ENCODE measurements at places on chromosomes 7 and 10. TPM values are rescaled to one million over a fixed set of nuclear protein-coding genes. Genes with fewer than 3 reads are reported as not detected.

- no peak for DNase-seq
These were observed 120.6 kb upstream of the TCERG1L start for GRCh38 chr10:131431978-131432690.

DNA sequence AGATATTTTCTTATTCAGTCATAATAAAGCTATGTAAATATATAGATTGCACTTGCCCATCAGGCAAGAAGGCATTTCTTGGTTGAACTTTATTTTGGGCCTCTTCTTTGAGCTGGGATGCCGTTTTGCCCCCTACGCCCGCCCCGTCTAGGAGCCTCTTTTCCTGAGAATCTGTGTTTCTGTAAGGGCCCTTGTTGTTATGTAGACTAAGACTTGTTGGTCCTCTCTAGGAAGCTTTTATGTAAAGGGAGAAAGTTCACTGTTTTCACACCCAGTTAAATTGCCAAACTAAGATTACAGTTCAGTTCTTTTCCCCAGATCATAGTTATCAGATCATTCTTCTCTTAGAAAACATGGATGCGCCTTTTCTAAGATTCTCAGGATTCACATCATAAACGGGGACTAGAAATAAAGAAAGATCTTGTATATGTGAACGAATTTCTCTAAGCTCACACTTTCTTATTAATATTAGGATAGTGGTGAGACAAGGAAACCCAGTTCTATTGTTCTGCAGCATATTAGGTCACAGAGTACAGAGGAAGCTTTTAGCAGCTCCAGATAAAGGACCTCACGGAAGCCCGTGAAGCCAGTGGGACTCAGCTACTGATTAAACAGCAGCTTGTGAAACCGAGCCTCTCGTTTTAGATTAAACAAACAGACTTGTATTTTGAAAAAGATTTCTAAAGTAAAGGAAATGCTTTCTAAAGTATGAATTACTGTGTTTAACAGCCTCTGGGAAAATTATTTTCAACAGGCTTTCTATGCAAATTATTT lies 3.8 kb downstream of the LMTK2 start:
- DNase-seq: no peak

DNA sequence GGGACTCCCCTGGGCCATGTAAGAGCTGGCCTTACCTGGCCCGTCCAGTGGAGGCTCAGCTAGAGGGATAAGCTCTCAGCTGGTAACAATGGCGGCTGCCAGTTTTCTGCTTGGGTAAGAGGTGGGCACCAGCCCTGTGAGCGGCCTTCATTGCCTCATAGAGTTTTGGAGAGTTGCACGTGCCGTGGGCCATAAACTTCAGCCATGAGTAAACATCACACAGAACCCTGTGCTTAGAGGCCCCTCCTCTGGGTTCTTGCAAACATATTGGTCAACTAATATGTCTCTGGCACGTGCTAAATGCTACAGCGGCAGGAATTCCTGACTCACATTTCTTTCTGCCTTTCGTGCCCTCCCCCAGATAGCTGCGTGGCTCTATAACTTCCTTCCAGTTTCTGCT lies 103.9 kb upstream of the LEP start:
- DNase-seq: no peak

GRCh38 chr10:28722065-28722803 lies 44.9 kb downstream of the BAMBI start:
- peak; percentile 76 for DNase-seq

DNA sequence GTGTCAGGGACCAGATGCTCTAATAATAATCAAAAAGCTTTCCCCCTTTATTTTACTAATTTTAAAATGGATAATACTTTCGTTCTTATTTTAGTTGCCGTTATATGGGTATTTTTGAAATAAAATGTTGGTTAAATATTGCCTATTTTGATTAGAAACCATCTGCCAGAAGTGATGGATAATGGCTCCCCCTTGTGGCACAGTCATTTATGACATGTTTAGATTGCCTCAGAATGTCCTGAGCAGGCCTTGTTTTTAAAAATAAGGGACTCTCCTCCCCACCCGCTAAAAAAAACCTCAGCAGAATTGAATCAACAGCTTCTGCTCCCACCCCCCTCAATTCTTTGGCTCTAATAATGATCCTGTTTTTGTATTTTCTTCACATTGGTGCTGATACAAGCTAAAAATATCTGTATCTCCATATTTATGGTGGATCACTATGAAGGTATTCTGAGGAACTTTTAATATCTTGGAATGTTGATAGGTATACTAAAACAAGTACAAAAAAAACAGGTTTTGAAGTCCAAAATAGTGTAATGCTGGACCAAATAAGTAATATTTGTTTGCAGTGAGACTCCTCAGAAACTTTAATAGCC lies 38.8 kb downstream of the TMEM60 start:
- peak; percentile 38 for DNase-seq

DNA sequence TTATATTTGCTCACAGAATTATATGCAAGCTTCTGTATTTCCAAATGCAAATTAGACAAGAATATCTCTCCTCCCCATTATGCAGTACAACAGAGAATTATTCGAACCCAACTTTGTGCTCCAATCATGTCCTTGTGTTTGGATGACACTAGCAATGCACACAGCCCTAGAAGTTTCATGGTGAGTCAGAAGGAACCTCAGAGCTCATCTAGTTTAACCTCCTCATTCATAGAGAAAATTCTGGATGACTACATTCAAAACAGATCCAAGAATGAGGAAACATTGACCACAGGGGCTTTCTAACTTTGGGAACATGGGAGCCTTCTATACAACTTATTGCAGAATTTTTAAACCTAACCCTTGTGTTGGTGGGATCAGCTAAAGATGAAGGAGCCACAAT lies 12.8 kb upstream of the ARID5B start:
- DNase-seq: no peak

- DNase-seq: no peak
These were observed 18.4 kb downstream of the ARL4A start for GRCh38 chr7:12705878-12706277.

GRCh38 chr10:46284286-46285229 lies 2.2 kb upstream of the ANTXRL start:
- peak; percentile 84 for DNase-seq

DNA sequence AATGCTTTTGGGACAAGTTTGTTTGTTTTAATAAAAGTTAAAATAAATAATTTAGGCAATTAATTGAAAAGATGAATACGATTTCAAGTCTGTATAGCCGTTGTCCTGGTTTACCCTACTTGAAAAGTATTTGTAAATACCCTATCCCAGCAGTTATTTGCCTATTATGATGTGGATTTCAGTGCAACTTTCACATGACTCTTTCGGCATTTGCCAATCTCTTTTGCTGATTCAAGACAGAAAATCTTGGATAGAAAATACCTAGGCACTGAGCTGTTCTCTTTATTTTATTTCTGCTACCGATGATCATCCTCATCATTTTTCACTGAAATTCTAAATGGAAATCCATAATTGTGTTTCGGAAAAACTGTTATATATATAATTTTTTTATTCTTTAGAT lies 125.9 kb upstream of the FZD8 start:
- no peak for DNase-seq

DNA sequence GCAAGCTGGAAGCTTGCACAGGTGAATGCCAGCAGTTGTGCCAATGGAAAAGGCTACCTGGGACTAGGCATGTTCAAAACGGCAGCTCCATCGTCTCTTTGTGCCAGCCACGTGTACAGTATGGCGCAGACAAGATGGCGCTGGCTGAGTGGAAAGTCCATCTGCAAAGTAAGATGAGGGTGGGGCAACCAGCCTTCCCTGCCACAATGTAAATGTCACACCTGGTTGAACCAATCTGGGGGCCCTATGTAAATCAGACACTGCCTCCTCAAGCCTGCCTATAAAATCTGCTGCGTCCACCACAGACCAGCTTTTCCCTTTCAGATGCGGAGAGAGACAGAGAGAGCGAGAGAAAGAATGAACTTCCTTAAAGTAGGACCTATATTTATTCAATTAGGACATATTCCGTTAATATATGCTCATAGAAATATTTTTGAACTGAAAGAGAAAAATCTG lies 18.5 kb upstream of the C7orf33 start:
- no peak for DNase-seq

GRCh38 chr7:150665089-150665748 lies 20.3 kb upstream of the GIMAP2 start:
- DNase-seq: no peak

GRCh38 chr7:78130446-78131215 lies 332.1 kb downstream of the PHTF2 start:
- DNase-seq: no peak

DNA sequence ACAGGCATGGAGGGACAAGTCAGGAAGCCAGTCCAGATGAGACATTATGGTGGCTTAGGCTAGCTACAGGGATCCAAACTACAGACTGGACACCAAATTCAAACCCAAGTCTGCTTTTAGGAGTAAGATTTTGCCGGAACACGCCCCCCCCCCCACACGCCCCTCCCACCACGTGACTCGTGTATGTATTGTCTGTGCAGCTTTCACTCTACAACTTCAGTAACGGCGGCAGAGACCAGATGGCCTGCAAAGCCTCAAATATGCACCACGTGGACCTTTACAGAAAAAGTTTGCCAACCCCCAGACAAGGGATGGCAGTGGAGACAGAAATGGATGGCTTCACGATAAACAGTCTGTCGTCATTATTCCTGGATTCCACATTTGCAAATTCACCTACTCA lies 14.5 kb downstream of the HIPK2 start:
- DNase-seq: no peak

DNA sequence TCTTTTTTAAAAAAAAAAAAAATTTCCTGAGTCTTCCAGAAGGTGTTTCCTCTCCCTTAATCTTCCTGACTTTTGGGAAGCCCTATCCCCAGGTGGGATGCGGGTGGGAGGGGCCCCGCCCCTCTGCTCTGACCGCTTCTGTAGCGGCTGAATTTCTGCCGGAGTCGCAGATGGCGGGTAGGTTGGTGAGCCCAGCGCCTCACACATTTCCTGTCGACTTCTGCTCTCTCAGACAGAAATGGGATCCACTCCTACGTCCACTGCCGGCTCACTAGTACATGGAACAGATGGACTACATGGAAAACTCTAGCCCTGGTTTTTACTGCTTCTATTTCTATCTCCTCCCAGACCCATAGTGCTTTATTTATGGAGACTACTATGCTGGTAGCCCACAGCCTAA lies 90.9 kb downstream of the NEUROD6 start:
- peak; percentile 59 for DNase-seq

DNA sequence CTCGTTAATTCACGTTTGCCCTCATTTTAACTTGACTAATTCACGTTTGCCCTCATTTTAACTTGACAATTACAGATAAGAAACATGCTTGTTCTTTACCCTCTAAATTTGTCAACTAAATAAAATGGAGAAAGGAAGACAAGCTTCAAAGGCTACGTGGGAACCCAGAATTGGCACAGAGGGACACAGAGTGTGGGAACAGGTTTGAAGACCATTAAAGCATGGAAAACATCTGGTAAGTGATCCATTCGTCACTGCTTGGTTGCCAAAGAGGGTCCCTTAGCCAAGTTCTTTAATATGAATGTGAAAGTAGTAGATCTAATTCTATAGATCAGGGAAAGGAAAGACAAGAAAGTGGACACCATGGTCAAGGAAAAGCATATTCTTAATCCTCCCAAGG lies 57.2 kb downstream of the ITIH5 start:
- DNase-seq: no peak

DNA sequence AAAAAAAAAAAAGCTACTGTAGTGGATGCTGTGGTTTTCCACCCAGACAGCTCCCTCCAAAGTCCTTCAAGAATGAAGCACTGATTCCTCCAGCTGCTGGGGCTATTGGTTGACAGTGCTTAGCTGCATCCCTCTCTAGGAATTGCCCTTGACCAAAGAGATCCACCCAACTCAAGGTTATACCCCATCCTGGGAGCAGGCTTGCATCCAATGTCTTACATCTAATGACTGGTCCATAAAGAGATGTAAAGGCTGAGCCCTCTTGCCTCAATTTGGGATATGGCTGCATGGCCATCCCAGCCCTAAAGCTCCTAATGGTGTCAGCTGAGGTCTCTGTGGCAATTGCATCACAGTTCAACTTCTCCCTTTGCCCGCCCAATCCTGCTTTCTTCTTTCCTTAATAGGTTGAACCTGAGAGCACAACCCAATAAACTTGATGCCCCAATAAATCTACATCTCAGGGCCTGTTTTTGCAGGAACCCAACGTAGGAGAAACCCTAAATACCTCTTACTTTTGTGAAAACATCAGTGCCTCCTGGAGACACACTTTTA lies 4.4 kb downstream of the GPR37 start:
- no peak for DNase-seq

- no peak for DNase-seq
These were observed 184.0 kb downstream of the GFRA1 start for GRCh38 chr10:116088985-116089384.

- no peak for DNase-seq
These were observed 176.1 kb downstream of the COBL start for GRCh38 chr7:51140199-51141164.

GRCh38 chr10:109215291-109216075 lies 707.8 kb downstream of the XPNPEP1 start:
- DNase-seq: no peak

GRCh38 chr7:111312966-111313365 lies 222.0 kb downstream of the LRRN3 start:
- peak; percentile 26 for DNase-seq

- DNase-seq: no peak
These were observed 141.6 kb downstream of the PRKAG2 start for GRCh38 chr7:151735186-151735850.

DNA sequence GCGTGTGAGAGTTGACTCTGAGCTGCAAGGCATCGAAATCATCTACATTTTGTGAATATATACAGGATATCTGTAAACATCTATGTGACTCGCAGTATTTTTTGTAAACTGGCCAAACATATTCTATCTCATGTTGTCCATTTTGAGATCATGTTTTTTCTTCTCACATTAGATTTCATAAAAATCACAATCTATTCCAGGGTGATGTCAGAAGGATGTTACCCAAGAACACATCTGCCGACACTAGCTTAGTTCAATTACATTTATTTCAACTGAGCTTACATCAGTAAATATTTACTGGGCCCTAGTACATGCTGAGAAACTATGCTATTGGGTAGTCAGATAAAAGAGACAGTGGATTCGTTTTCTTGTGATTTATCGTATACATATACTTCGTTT lies 2.5 kb upstream of the BUB3 start:
- DNase-seq: no peak

DNA sequence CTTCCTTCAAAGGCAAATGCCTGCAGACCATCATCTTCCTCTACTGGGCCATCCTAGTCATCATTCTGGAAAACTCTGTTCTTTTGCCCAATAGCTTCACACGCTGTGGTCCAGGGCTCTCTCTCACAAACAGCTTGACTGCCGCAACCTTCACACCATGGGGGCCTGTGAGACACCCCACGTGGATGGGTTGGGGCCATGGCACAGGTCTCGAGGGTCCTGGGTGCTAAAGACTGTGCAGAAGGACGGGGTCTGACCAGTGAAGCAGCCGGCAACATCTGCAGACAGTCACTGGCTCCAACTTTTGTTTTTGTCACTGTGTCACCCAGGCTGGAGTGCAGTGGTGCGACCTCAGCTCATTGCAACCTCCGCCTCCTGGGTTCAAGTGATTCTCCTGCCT lies 28.1 kb downstream of the BRI3 start:
- DNase-seq: no peak

MYPN gene
- not detected for total RNA-seq

CPEB3 gene
- 1.1 TPM for total RNA-seq

STAMBPL1 gene
- 4.6 TPM for total RNA-seq

RPP30 gene
- total RNA-seq: 70.0 TPM

SPDYE1 gene
- not detected for total RNA-seq

XPNPEP1 gene
- total RNA-seq: 71.3 TPM

TYW1B gene
- total RNA-seq: 5.1 TPM

ARPC1B gene
- 56.3 TPM for total RNA-seq

PPP1R9A gene
- total RNA-seq: 17.0 TPM

YWHAG gene
- total RNA-seq: 241 TPM

AASS gene
- 398 TPM for total RNA-seq

All from H9 (cell line).